ENCODE measurements at places on chromosomes 7 and 10. TPM values are rescaled to one million over a fixed set of nuclear protein-coding genes. Genes with fewer than 3 reads are reported as not detected.

The PLXNA4 gene
- 0.89 TPM for total RNA-seq

DNA sequence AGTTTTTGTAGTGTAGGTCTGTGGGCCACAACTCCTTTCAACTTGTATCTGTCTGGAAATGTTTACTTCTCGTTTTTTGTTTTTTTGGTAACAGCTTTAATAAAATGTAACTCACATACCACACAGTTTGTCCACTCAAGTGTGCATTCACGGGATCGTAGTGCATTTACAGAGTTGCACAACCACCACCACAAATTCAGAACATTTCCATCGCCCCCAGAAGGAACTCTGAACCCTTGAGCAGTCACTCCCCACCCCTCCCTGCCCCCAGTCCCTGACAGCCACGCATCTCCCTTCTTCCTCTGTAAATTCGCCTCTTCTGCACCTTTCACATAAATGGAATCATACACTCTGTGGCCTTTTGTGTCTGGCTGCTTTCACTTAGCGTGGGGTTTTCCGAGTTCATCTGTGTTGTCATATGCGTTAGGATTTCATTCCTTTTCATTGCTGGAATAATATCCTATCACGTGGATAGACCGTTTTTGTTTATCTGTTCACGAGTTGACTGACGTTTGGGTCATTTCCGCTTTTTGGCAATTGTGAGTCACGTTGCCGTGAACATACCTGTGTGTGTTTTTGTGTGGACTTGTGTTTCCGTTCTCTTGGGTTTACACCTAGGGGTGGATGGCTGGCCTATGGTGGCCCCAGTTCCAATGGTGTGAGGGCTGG lies 10.3 kb downstream of the JAKMIP3 start:
- DNase-seq: no peak

GRCh38 chr7:21064698-21065648 lies 278.3 kb upstream of the SP8 start:
- no peak for DNase-seq

GRCh38 chr10:13271552-13272163 lies 28.2 kb downstream of the PHYH start:
- peak; percentile 19 for DNase-seq

Data from GM23248 (cell line).